ENCODE measurements at places on chromosomes 6 and 20. TPM values are rescaled to one million over a fixed set of nuclear protein-coding genes. Genes with fewer than 3 reads are reported as not detected.

UNC5CL gene
- 4.1 TPM for total RNA-seq

RHAG gene
- total RNA-seq: not detected

TMEM244 gene
- total RNA-seq: not detected

ULBP1 gene
- not detected for total RNA-seq

WRNIP1 gene
- total RNA-seq: 49.9 TPM

NKX2-2 gene
- 1.4 TPM for total RNA-seq

LRRN4 gene
- not detected for total RNA-seq

TRDN gene
- not detected for total RNA-seq

FOXF2 gene
- 8.4 TPM for total RNA-seq

DSP gene
- total RNA-seq: 250 TPM

SLC35D3 gene
- total RNA-seq: 0.32 TPM

SUMO4 gene
- 1.5 TPM for total RNA-seq

ADGRF1 gene
- 2.0 TPM for total RNA-seq

DEFB132 gene
- total RNA-seq: not detected

GRCh38 chr6:25342802-25343201 lies 63.6 kb downstream of the CARMIL1 start:
- no peak for DNase-seq

DNA sequence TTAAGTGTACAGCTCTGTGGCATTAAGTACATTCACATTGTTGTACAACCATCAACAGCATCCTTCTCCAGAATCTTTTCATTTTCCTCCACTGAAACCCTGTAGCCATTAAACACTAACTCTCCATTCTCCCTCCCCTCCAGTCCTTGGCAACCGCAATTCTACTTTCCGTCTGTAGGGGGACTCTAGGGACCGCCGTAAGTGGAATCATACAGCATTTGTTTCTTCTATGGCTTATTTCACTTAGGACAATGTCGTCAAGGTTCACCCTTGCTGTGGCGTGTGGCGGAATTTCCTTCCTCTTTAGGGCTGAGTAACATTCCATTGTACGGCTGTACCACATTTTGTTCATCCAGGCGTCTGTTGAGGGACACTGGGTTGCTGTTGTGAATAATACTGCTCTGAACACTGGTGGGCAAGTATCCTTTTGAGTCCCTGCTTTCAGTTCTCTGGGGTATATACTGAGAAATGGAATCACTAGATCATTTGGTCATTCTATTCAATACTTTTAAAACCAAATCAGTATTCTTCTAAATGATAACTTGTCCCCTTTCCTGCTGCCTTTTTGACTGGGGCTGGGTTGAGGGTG lies 50.7 kb downstream of the PPP1R3G start:
- no peak for DNase-seq

- DNase-seq: no peak
Observed at GRCh38 chr20:52593654-52594053, 378.5 kb upstream of the TSHZ2 start.

DNA sequence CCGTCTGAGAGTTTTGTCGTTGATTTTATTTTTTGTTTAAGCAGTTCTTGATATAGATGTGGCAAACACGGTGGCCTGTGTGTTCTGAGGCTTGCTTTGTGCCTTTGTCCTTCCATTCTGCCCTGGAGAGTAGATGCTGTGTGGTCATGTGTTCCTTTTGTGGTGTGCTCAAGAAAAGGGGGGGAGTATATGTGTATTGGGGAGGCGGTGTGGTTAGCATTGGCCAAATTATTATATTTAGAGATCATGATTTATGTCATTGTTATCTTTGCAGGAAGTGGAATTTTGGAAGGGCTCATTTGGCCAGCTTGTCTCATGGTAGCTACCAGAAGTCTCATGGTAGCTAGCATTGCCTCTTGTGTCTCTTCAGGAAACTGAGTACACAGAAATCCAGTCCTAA lies 16.4 kb downstream of the RREB1 start:
- no peak for DNase-seq

GRCh38 chr6:110662490-110663211 lies 152.6 kb downstream of the CDK19 start:
- no peak for DNase-seq

DNA sequence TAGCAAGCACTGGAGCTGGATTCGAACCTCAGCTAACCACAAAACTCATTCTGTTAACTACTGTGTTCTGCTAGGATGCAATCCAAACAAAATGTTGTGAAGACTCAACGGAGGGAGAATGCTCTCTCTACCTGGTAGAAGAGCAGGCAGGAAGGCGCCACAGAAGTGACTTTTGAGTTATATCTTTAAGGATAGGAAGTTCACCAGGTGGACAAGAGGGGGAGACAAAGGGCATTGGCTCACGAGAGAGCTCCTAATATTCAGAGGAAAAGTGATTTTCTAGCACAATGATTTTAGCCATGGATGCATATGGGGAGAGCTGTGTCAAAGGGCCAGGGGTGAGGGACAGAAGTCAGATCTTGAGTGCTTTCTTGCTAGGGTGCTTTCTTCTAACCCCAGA lies 108.4 kb upstream of the MAFB start:
- DNase-seq: no peak

GRCh38 chr6:161922631-161923119 lies 648.8 kb upstream of the AGPAT4 start:
- peak; percentile 68 for DNase-seq

DNA sequence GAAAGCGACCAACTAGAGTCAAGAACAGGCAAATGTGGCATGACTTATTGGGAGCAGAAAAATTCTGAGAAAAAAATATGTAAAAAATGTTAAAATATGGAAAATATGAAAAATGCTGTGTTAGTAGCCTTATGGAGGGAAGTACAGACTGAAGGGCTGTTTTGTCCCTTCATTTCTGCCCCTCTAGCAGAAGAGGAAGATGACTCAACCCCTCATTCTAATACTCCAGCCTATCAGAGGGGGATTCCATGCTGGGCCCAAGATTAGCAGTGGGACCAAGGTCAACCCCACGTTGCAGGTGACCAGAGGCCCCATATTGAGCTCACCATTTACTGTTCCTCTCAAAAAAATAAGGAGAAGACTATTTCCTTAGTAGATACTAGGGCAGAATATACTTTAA lies 8.4 kb downstream of the MUC21 start:
- DNase-seq: no peak

DNA sequence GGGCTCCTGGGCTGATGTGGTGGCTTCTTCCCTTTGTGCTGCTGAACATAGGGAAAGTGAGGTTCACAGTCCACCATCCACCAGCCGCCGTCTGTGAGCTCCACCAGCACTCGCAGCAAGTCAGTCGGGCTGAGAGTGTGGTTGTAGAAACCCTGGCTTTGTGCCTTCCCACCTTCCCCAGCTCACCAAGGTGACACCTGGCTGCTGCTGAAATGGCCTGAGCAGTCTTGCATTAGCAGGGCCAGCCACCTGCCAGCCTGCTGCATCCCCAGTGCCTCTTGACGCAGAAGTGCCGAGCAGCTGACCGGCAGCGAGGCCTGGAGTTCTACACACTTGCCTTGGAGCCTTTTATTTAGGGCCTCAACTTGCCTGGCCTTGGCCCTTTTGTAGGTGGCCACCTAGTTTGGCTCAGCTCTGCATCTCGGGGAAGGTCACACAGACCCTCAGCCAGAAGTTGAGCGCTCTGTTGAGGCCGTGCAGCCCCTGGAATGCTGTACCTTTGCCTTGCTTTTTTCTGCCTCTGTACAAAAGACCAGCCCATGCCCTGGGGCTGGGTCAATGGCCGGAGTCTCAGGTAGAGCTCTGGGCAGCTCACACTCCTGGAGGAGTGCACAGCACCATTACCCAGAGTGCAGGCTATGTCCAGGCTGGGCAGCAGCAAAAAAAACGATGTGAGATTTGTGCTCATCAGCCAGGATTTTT lies 76.5 kb downstream of the PTPN1 start:
- DNase-seq: no peak

GRCh38 chr6:72784581-72784980 lies 162.7 kb downstream of the KCNQ5 start:
- no peak for DNase-seq

DNA sequence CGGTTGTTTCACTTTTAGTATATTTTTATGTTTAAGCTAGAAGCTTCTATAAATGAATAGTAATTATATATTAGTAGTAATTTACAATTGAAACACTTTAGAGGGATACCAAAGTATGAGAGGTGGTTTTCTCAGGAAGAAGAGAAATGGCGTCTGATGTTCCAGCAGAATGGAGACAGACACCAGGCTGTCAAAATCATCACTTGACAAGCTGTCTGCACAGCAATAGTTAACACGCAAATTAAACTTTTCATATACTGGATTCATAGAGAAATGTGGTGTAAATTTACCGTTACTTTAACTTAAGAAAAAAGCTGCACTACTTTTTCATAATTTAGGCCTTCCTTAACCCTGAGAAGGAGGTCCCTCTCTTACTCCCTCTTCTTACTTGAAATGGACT lies 82.6 kb downstream of the FAM217A start:
- DNase-seq: no peak

GRCh38 chr6:147467886-147468285 lies 40.6 kb upstream of the SAMD5 start:
- DNase-seq: no peak

DNA sequence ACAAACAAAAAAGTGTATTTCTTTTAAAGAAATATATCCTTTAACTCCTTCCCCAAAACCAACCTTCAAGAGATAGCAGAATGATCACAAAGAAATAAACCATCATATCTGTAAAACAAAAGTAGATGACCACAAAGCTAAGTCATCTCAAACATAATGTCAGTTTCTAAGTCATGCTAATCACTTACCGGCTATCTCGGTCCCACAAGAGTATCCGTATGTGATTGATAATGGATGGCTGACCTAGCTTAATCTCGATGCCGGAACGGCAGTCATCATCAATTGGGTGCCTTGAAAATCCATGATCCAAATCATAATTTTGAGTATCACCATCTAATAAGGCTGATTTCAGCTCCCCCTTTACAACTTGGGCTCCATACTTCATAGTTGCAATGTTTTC lies 59.7 kb downstream of the BTBD9 start:
- DNase-seq: no peak

GRCh38 chr6:1630771-1631217 lies 21.1 kb downstream of the FOXC1 start:
- DNase-seq: no peak

DNA sequence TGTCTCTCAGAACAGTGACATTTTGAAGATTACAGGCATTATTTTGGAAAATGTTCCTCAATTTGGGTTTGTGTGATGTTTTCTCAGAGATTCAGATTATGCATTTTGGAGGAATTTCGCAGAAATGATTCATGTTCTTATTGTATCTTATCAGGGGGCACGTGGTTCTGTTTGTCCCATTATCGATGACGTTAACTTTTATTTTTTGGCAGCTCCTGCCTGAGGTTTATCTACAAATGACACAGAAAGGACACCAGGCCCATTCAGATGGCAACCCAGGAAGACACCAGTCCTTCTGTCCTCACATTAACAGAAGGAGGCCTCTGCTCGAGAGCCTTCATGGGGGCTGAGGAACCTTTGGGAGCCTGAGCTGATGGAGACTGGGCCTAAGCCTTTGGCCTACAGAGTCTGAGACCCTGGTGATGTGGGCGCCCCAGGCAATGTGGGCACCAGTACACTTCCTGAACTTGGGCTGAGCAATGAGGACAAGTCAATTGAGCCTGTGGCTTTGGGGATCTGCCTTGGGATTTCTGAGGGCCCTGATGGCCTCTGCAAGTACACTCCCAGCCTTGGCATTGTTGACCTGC lies 41.2 kb upstream of the EZR start:
- DNase-seq: no peak

DNA sequence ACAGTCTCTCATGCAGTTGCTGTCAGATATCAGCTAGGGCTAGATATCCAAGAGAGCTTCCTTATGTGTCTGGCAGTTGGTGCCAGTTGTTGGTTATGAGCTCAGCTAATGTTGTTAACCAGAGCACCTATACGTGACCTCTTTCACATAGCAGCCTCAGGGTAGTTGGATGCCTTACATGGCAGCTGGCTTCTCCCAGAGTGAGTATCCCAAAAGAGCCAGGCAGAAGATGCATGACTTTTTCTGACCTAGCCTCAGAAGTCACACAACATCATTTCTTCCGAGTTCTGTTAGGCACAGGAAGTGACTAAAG lies 175.7 kb downstream of the VEGFA start:
- no peak for DNase-seq

DNA sequence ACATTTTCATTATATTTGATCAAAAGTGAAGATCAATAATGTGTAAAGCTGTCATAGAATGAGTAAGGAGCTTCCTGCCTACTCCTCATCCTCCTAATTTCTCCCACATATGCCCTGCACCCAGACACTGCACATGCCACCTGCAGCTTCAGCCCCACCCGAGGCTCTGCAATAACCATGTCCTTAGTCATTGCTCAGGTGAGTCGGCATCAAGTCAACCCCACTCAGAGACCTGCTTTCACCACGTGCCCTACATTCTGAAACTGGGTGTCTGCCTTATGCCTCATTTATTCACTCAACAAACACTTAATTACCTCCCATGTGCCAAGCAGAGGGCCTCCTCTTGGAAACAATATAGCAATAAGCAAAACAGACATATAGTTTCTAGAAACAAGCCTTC lies 15.4 kb upstream of the TNFAIP3 start:
- DNase-seq: no peak

DNA sequence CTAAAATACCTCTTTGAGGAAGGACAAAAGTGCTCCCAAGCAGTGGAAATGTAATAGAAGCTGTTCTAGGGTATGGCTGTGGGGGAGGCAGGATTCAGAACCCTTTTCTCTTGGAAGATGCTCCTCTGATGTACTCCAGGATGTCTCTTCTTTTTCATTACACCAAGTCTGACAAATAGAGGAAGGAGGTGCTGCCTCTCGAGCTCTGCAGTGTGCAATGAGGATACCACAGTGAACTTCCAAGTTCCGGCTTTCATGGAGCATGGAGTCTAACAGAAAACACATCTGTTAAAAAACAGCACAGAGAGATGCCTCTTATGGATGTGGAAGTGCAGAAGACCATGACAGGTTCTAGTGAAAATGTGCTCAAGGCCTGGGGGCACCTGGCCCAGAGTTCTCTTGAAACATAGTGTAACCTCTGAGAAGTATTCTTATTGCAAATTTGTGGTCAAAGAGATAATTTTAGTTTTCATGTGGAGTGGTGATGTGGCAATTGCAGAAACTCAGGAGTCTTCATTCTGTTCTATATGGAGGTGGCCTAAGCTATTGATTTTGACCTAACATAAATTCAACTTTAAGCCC lies 362.0 kb upstream of the CITED2 start:
- DNase-seq: no peak

All from colonic mucosa (tissue), 4 donors.